ENCODE measurements at places on chromosomes 4 and X.

- no peak for DNase-seq
Measured at GRCh38 chr4:119233191-119233590, 20.7 kb downstream of the USP53 start.

- DNase-seq, result no peak
Measured at GRCh38 chr4:121148000-121148399, 16.1 kb downstream of the TNIP3 start.

DNA sequence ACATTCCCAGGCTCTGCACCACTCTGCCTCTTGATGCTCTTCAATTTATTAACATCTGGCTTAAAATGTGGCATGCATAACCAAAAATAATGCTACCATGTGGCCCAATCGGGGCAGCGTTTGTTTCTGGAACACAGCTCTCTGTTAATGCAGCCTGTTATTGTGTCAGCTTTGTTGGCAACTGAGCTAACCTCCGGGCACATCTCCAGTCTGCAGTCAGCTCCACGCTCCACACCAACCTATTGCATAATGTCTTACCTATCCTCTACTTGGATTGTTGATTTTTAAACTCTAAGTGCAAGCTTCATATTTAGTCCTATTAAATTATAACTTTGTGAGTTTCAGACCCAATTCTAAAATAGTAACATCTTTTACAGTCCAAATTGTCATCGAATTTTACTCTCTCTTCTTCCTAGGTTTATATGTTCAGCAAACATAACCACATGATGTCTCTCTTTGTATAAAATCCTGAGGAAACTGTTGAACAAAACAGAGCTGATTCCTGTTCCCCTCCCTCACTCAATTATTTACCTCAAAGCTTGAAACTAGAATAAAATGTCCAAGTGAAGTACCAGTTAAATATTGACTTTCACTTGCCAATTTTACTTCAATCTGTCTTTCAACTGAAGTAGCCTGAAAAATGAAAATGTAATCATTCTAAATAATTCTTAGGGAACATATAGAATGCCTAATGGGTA, 92.2 kb upstream of the RAPGEF2 start:
- no peak for DNase-seq

- DNase-seq, result no peak
Measured at GRCh38 chr4:154441124-154441523, 50.5 kb downstream of the DCHS2 start.

GRCh38 chr4:2694691-2695090, 61.4 kb downstream of the TNIP2 start:
- no peak for DNase-seq

DNA sequence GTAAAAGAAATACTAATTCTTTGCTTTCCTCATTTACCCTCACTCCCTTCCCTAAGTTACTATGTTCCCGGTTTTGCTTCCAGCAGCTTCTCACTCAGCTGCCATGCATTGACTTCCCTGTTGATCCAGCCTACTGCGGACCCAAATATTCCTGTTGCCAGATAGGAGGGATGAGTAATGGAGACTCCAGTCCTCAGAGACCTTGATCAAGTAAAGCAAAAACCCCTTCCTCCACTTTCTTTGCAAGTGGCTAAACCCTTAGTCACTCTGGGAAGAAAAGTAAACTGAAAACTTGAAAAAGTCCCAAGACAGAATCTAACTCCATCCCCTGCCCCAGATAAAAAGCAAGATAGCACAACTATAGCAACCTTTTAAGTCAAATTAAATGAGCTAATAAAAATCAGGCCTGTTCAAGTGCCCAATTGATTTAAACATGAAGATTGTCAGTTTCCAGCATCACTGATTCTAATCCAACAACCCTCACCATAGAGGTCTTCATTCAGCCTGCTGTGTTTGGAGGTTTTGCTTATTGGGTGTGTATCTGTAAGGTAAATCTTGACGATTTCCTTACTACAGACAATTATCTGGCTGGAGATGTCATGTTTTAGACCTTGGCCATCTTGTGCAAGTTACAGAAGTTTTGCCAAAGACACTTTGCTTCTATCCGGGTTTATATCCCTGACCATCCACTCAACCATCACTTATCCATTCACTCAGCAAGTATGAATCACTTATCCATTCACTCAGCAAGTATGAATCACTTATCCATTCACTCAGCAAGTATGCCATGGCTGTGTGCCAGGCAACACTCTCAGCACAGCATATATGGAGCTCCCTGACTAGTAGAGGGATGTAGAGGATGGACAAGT, 17.6 kb downstream of the FGFBP1 start:
- DNase-seq, result no peak

GRCh38 chr4:82890528-82890900, 439 bp downstream of the SEC31A start:
- DNase-seq, result no peak

DNA sequence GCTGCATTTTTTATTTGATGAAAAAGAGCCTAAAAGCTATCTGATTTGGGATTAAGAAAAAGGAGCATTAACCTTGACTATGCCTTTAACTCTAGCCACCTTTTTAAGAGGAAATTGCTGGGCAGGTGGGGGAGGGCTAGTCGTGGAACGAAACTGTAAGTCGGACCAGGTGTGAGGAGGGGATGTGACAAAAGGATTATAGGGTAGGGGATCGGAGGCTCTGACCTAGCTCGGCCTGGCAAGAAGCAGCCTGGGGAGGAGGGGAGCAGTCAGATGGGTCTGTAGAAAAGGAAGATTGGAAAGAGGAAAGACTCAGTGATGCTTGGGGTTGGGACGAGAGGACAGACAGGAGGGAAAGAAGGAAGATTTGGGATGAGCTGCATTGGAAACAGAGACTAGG, 21.1 kb upstream of the SPCS3 start:
- DNase-seq, result no peak

DNA sequence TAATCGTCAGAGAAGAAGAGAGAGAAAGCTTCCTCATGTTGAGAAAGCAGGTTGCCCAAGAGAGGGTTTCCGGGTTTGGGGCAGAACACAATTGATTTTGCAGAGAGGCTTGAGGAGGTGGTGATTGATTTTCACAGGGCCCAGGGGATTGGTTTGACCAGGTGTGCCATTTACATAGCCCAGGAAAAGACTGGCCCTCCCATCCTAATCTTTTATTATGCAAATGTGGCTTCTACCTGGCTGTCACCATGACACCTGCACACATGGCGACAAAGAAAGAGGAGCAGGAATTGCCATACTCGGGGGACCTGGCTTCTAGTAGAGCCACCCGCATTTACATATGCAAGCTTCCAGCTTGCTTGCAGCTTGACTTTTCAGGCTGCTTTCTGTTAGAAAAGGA, 405.3 kb downstream of the PPP4R3C start:
- no peak for DNase-seq

DNA sequence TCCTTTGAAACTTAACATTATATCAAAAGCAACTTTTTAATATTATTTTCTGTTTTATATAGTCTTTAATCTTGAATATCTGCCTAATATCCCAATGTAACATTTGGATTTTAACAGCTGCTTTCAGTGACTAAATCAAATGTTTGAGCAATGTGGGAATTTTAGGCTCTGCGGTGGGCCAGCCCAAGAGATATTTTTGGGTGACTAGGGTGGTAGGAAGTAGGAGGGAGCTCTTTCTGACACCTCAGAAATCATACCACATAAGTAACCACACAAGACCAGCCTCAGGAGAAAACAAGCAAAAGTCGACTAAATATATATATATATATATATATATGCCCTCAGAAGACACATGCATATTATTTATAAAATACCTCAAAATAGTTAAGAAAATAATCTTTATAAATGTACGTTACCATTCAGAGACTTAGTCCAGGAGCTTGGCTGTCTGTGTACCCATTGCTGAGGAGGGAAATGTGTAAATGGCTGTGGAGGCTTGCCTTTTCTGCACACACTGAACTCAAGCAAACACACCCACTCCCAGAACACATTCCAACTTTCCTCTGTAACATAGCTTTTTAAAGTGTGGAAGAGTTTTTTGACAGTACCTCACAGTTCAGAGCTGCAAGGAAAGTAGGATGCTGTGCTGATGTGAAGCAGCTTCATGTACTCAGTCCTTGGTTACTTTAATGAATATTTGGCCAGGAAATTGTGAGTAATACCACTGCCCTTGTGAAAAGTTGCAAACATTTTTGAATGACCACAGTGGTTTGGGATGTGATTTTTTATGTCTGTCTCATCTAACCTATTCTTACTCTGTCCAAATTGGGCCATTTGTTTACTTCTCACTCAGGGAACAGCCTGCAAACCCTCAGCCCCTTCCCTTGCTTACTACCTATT, at the start of gene RTL3:
Gene RTL3 (minus strand): TSS at position 484 of the 900 bp plus-strand sequence. CDS start 908 bp downstream, outside the sequence.
- DNase-seq, result no peak

DNA sequence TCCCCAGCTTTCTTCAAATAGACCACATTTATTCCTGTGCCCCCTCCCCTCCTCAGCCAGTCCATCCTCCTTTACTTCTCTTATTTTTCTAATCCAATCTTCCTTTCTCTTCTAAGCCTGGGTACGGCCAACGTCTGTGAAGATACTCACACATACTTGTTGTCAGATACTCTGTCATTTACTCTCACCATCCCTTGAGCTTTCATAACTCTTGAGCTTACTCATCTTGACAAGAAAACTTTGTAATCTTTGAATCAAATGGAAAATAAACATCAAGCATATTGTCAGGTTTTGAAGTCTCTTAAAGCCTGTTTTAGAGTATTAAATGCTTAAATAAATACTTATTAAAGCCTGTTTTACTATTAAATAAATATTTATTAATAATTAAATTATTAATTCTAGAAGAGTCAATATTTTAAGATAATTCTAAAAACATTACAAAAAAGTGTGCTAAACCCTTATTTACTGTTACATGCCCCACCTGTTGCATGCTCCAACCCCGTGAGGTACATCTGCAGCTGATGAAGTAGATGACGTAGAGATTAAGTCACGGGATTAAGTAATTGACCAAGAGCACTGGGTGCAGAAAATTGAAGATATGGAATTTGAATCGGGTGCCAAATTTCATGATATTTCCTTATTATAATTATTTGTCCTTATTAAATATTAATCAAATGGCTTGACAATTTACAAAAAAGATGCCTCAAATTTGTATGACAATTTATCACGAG, 1.5 kb upstream of the TRIML2 start:
- DNase-seq, result no peak

GRCh38 chrX:133390676-133391075, 24.6 kb downstream of the GPC4 start:
- no peak for DNase-seq

- no peak for DNase-seq
Measured at GRCh38 chrX:133908223-133908955, 77.0 kb downstream of the GPC3 start.

- no peak for DNase-seq
Measured at GRCh38 chr4:74109116-74109869, 10.3 kb upstream of the CXCL2 start.

GRCh38 chrX:135384161-135384836, 37.4 kb upstream of the SMIM10L2A start:
- DNase-seq, result peak; percentile 24
